Left lung (tissue), 14 donors: ENCODE measurements at places on chromosomes 1 and 21.

DNA sequence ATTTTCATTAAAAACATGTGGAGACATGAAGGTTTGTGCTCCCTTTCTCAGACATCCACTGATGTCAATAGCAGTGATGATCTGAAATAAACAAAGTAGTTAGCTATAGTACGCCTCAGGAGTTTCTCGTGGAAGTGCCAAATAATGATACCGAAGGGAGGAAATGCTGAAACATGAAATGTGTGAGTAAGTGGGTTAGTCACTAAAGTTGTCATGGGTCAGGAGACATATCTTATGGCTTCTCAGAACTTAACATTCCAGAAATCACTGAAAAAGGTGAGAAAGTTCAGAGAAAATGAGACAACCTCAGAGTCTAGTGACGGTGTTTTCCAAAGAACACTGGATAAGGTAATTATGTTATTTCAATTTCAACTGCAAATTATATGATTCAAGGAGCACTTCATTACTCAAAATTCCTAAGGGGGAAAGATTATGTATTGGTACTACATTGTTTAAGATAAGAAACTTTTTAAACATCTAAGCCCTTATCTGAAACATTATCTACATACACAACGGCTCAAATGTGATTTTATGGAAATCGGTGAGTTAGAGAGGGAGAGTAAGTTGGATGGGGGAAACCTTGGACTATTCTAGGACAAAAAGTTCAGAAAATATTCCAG, 20.6 kb downstream of the NIBAN1 start:
- DNase-seq, result no peak

DNA sequence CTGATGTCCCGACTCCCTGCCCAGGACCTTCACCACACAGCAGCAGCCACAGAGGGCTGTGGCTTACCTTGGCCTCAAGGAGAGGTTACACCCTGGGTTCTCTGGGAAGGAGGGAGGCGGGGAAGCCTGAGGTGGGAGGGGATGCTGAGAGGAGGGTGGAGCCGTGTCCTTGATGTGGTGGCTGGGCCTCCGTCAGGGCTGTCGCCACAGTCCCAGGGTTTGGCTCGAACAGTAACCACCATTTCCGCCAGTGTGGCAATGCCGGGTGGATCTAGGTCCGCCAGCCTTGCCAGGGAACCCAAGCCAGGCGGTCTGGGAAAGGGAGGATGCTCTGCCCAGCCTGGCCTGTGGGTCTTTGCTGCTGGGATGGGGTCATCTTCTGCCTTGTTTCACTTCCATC, 18.4 kb upstream of the CDCA8 start:
- DNase-seq, result no peak

- no peak for DNase-seq
These were observed 55.4 kb downstream of the C1orf21 start for GRCh38 chr1:184442260-184442659.

GRCh38 chr1:96820107-96820506, 98.5 kb downstream of the PTBP2 start:
- no peak for DNase-seq

DNA sequence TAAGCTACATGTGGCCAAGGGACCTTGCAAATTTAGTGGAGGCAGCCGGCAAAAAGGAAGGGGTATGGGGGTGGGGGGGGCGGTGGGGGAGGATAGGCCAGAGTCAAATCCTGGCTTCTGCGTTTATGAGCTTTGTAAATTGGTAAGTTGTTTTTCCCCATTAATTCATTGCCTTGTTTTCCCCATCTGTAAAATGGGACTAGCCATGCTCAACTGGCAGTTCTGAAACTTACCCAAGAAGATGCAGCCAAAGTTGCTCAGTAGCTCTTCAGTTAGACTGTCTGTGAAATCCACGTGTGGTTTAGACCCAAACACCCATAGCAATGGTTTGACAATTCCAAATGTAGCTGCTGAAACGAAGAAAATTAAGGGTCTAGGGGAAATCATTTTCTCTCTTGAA, 52.3 kb upstream of the FAM89A start:
- no peak for DNase-seq

- no peak for DNase-seq
These were observed 125.9 kb upstream of the GREM2 start for GRCh38 chr1:240737766-240738265.

DNA sequence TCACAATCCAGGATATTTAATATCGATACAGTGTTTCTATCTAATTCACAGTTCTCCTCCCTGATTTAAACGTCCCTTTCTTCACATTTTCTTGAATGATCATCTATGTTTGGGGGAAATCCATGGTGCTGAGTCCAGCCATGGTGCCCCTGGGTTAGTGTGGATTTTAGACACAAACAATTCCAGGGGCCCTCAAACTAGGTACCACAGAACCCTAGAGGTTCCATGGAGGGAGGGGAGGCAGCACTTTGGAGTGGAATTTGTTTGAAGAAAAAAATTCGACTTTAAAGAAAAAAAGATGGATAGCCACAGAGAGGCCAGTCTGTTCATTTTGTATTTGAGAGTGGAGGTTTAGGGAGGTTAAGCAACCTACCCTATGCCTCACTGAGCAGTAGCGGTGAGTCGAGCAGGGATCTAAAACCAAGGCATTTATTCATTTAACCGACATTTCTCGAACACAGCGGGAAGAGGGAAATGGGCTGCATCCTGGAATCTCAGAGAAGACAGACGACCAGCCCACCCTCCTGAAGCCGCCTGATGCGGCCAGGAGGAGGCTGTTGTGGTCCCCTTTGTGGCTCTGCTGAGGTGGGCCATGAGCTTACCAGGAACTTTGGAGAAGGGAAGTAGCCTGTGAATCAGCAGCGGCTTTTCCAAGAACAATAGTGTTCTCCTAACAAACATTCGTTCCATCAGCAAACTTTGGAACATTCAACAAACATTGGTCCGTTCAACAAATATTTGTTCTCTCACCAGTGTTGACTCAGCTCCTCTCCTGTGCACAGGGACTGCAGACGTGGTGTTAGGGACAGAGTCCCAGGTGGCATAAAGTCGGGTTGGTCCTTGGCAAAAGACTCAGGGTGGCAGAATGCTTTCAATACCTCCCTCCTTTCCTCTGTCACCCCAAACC, 103.5 kb upstream of the ZBTB40 start:
- no peak for DNase-seq

GRCh38 chr1:235876402-235876841, 9.7 kb upstream of the LYST start:
- no peak for DNase-seq

DNA sequence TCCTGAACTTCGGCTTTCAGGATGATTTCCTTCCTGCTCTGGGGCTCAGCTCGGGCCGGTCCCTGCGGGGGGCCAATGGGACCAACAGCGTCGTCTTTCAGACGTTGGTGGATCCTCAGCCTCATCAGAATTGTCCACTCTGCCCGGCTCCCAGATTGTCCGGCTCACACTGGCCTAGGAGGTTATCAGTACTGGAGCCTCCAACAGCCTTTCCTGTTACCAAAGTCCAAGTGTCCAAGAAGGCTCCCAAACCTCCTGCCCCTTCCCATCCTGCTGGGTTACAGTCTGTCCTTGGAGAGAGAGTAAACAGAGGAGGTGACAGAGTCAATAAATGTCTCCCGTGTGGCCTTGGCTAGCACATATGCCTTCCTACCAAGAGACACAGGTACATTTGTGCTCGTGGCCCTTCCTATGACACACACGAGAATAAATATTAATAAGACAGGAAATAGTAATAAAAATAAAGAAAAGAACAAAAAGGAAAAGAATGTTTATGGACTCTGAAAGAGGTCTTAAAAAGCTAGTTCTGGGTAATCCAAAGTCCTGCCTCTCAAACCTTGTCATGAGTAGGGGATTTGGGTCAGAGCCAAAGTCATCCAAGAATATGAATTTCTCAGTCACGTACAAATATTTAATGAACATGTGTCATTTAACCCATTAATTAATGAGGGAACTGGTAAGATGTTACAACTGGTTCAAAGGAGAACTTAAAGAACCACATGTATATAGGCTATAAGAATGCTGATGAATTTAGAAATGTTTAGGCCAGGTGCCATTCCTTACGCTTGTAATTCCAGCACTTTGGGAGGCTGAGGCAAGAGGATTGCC, 80.8 kb upstream of the SLC2A1 start:
- no peak for DNase-seq

DNA sequence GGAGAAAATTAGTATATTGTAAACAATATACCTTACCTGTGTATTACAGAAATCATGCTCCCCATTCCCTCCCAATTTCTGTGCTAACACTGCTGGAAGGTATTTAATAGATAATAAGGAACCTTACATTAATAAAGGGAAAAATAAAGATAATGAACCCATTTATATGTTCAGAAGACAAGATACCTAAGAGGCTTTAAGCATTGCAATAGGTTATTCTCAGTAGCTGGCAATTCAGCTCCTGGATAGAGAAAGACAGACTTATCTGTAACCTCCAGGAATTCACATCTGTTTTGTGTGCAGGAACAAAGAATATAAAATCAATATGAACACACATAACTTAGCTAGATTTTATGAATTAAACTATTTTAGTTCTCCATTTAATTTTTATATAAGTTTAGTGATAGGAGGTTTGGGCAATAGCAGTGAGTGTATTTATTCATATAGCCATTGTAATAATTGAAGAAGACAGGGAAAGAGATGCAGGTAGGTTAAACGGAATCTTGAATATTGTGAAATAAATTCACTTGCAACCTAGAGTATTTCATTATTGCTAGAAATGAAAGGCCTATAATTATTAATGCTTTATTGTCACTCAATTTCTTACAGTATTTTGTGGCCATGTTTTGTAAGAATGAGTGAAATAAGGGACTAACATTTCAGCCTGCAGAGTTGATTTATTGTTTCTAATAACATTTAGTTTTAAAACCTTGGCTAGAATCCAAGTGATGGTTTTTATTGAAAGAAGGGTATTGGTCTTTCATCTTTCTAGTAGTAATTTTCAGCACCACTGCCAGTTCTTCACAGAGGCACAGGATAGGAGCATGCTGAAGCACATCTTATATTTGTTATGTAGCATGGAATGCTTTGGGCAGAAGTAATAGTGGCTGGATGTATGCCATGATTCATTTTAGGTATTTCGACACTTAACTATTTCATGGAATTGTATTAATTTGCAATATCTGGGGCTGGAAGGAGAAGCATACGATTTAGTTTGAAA, 1.5 kb downstream of the XPR1 start:
- DNase-seq, result no peak

GRCh38 chr21:22201126-22201525, 1202.9 kb downstream of the NCAM2 start:
- no peak for DNase-seq

GRCh38 chr1:56297208-56297607, 282.2 kb downstream of the PLPP3 start:
- no peak for DNase-seq

DNA sequence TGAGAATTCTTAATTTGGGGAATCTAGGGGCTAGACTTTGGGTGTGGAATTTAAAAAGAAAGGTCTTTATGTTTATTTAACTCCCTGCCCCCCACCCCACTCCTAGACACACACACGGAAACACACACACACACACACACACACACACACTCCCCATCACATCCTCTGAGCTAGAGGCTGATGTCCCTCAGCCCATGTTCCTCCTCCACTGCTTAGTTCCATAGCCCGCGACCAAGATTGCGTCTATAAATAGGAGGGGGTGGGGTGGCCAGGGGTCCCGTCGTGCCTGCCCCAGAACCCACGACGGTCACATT, 655 bp upstream of the KIRREL1 start:
- DNase-seq, result no peak

GRCh38 chr21:44315691-44316203, 15.9 kb downstream of the PFKL start:
- DNase-seq, result no peak

GRCh38 chr1:197633447-197634078, 141.7 kb downstream of the DENND1B start:
- no peak for DNase-seq

DNA sequence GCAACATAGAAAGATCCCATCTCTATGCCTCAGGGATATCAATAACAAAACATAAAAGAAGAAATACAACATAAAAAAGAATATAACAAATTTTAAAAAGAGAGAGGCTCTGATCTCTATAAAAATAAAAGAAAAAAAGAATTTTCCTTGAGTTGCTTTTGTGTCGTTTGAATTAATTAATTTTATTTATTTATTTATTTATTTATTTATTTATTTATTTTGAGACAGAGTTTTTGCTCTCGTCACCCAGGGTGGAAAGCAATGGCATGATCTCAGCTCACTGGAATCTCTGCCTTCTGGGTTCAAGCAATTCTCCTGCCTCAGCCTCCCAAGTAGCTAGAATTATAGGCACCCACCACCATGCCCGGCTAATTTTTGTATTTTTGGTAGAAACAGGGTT, 8.5 kb downstream of the F11R start:
- no peak for DNase-seq

- DNase-seq, result no peak
These were observed 25.7 kb upstream of the SLC30A10 start for GRCh38 chr1:219954052-219954451.

DNA sequence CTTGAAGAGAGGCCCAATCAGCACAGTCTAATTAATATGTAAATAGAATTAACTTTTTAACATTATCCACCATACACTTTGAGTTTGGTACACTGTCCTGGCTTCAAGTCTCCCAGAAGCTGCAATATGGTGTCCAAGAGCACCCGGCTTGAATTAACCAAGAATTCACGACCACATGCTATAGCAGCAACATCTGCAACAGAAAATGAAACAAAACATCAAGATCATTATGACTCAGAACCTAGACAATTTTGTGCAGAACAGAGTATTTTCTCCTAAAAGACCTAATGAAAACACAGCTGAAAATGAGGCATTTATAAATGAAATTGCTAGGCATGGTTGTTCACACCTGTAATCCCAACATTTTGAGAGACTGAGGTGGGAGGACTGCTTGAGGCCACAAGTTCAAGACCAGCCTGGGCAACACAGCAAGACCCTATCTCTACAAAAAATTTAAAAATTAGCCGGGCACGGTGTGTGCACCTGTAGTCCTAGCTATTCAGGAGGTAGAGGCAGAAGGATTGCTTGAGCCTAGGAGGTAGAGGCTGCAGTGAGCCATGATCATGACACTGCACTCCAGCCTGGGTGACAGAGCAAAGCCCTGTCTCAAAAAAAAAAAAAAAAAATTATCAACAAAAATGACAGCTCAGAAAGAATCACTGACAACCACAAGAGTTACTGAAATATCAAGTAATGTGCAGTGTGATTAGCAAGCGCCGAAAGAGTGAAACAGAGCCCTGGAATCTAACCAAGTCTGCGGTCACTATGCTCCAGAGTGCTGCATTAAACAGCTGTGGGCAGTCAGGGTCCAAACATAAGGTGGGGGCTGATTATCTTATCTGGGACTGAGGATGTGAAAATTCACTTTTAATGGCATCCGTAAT, 45.3 kb downstream of the HSF2BP start:
- DNase-seq, result peak; percentile 63

- DNase-seq, result no peak
These were observed 199.6 kb upstream of the SGIP1 start for GRCh38 chr1:66334318-66334717.

- no peak for DNase-seq
These were observed 68.4 kb downstream of the LUZP1 start for GRCh38 chr1:23100074-23100748.

- no peak for DNase-seq
These were observed 73.2 kb downstream of the KIFAP3 start for GRCh38 chr1:170001266-170001665.
